ENCODE measurements at places on chromosomes 5 and 9.

- no peaks in the 10 kb centered on the region for H3K27me3 ChIP-seq
- peak overlapping the region; percentile 14 for H3K27ac ChIP-seq
- H3K36me3 ChIP-seq: no peaks in the 10 kb centered on the region
- H3K4me3 ChIP-seq: no peak overlapping the region
- no peaks in the 10 kb centered on the region for H3K4me1 ChIP-seq
Measured at GRCh38 chr9:111413996-111414395, 70.2 kb downstream of the ECPAS start.

DNA sequence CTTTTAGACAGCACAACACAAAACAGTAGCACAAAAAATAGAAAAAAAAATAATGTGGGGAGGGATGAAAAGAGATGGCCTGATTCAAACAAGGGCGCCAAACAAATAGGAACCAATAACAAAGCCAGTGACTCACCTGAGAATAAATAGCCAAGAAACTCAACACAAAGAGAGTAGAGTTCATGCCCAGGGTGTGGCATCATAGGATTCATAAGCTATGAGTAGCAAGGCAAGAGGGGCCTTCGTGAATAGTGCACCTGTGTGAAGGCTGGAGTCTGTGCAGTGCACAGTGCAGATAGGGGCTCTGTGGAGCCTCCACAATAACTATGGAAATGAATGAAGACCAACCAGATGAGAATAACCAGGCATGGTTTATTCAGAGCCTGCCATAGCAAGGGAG is 541.7 kb downstream of the SPOCK1 start:
- no peak for DNase-seq
- H3K4me3 ChIP-seq: no peak overlapping the region

- no peak for DNase-seq
- H3K36me3 ChIP-seq: no peaks in the 10 kb centered on the region
- H3K27me3 ChIP-seq: no peaks in the 10 kb centered on the region
- H3K27ac ChIP-seq: no peak overlapping the region
- no peaks in the 10 kb centered on the region for H3K4me1 ChIP-seq
Measured at GRCh38 chr5:98041661-98042060, 731.8 kb upstream of the RGMB start.

DNA sequence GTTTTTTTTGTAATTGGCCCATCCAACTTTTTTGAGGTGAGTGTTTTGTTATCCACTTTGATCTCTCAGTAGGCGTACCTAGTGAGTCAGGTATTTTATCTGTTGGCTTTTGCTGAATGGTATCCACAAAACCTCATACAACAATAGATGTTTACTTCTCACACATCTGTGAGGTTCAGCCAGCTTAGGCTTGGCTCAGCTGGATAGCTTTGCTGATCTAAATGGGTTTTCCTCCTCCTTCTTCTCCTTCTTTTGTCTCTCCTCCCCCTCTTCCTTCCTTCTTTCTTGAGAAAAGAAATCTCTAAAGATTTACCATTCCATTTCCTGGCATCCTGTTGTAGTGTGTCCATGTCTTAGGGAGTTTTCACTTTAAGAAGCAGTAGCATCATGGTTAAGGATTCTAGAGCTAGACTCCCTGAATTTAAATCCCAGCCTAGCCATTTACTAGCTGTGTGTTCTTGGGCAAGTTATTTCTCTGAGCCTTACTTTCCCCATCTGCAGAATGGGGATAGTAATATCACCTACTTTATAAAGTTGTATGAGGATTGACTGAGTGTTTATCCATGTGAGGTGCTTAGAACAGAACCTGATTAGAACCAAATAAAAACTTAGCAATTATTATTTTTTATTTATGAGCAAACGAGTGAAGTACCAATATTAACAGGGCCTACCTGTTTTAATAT is 126.3 kb downstream of the ARHGAP26 start:
- no peak overlapping the region for H3K4me3 ChIP-seq
- H3K27me3 ChIP-seq: no peaks in the 10 kb centered on the region
- no peak overlapping the region for H3K27ac ChIP-seq
- H3K4me1 ChIP-seq: no peaks in the 10 kb centered on the region
- no peaks in the 10 kb centered on the region for H3K36me3 ChIP-seq

- H3K36me3 ChIP-seq: no peaks in the 10 kb centered on the region
- no peak within 1 kb of the TSS for H3K27ac ChIP-seq
- peaks cover 12% of the 10 kb centered on the region for H3K27me3 ChIP-seq
- peak within 1 kb of the TSS; percentile 62 for H3K4me3 ChIP-seq
- DNase-seq: no peak
Measured at GRCh38 chr5:122311961-122312590, at the start of gene SNCAIP. SNCAIP (plus strand) TSS chr5:122312237; CDS start chr5:122391135, 78,898 bp downstream.

DNA sequence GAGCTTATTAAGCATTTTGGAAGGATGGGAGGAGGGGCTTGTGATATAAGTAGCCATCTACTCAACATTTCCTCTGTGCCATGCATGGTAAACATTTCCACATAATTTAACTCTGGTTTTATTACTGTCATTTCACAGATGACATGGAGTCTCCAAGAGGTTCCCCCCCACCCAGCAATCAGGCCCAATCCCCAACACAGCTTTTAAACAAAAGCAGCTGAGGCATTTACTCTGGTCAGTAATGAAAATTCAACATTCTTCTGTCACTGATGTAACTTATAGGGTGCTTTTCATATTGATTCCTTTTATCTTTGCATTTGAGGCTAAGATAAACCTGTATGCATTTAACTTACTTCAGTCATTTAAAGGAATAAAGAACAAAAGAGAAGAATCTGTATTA is 128.1 kb downstream of the COL23A1 start:
- no peak overlapping the region for H3K27ac ChIP-seq
- DNase-seq: no peak
- H3K36me3 ChIP-seq: no peaks in the 10 kb centered on the region
- H3K4me1 ChIP-seq: peaks cover 3% of the 10 kb centered on the region
- no peaks in the 10 kb centered on the region for H3K27me3 ChIP-seq
- H3K4me3 ChIP-seq: no peak overlapping the region

- no peak overlapping the region for H3K4me3 ChIP-seq
- H3K27ac ChIP-seq: peak overlapping the region; percentile 20
- H3K27me3 ChIP-seq: no peaks in the 10 kb centered on the region
Measured at GRCh38 chr5:67878933-67879332, 336.6 kb upstream of the PIK3R1 start.

DNA sequence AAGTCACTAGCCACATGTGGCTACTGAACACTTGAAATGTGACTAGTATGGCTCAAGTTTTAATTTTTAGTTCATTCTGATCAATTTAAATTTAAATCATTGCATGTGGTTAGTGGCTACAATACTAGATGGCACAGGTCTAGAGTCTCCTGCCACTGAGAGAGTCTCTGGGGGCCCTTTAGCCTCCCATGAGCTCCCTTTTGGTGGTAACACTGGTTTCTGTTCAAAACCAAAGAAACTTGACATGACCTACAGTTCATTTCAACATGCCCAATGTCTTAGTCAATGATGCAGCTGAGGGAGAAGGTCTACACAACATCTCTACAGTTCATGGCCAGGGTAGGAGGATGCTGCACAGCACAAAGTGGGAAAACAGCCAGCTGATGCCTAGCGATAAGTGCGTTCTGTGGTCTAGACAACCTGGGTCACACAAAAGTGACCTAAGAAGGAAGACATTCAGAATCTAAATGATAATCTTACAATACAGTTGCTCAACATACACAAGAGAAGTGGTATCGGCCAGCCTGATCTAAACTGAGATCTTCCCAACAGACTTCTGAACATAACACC is 121.0 kb downstream of the AUH start:
- DNase-seq: no peak
- H3K27ac ChIP-seq: no peak overlapping the region
- H3K4me1 ChIP-seq: peaks cover 21% of the 10 kb centered on the region

DNA sequence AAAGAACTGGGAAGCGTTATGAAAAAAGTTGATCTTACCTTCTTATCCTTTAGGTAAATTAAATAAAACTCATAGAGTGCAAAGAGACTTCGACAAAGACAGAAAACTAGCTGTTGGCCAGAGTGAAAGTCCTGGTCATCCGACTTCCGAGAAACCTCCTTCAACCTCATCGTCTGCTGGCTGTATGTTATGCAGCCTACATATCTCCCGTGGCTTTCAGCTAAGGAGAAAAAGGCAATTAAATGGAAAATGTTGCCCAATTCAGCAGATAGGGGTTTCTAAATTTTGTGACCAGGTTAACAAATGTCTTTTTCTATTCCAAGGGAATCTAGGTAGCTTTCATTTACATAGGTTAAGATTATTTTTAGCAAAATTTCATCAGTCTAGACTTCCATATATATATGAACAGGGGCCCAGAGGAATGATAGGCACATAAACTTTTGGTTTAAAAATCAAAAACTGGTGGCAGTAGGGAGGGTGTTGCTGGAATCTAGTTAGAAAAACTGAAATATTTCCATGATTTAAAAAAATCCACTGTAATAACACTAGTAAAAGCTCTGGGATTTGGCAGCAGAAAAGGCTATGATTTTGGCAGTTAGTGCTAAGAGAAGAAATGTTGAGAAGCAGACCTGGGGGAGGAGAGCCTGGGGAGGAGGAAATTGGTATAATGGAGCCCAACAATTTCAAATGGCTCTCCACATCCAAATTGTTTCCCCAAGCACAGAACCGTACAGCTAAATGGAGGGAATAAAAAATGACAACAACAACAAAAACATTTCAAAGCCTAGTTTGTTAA is 32.1 kb downstream of the RAI14 start:
- no peaks in the 10 kb centered on the region for H3K4me1 ChIP-seq
- no peak overlapping the region for H3K4me3 ChIP-seq
- DNase-seq: no peak
- no peaks in the 10 kb centered on the region for H3K36me3 ChIP-seq

GRCh38 chr5:144429405-144429804 is 258.7 kb downstream of the KCTD16 start:
- H3K36me3 ChIP-seq: no peaks in the 10 kb centered on the region
- no peak overlapping the region for H3K4me3 ChIP-seq
- H3K27me3 ChIP-seq: no peaks in the 10 kb centered on the region
- no peak for DNase-seq
- H3K27ac ChIP-seq: no peak overlapping the region

DNA sequence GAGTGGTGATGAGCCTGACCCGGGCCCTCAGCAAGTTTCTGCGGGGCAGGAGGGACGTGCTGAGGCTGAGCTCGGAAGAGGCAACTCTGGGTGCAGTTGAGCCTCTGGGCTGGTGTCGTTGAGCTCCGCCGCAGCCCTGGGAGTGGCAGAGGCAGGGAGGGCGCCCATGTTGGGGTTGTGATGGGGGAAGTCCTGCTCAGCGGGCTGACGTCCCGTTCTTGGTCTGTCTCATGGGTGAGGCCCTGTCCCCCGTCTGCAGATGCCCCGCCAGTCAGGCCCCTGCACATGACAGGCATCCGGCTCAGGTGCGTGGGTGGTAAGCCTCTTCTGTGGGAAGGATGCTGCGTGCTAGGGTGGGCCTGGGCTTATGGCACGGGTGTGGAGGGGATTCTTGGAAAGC is 64.3 kb downstream of the RXRA start:
- no peaks in the 10 kb centered on the region for H3K27me3 ChIP-seq
- H3K27ac ChIP-seq: no peak overlapping the region
- no peaks in the 10 kb centered on the region for H3K36me3 ChIP-seq
- H3K4me3 ChIP-seq: no peak overlapping the region
- no peak for DNase-seq

- H3K27ac ChIP-seq: no peak overlapping the region
- no peak for DNase-seq
- no peaks in the 10 kb centered on the region for H3K27me3 ChIP-seq
- no peaks in the 10 kb centered on the region for H3K36me3 ChIP-seq
- H3K4me1 ChIP-seq: peaks cover 12% of the 10 kb centered on the region
Measured at GRCh38 chr5:127667926-127668325, 19.0 kb downstream of the CTXN3 start.

DNA sequence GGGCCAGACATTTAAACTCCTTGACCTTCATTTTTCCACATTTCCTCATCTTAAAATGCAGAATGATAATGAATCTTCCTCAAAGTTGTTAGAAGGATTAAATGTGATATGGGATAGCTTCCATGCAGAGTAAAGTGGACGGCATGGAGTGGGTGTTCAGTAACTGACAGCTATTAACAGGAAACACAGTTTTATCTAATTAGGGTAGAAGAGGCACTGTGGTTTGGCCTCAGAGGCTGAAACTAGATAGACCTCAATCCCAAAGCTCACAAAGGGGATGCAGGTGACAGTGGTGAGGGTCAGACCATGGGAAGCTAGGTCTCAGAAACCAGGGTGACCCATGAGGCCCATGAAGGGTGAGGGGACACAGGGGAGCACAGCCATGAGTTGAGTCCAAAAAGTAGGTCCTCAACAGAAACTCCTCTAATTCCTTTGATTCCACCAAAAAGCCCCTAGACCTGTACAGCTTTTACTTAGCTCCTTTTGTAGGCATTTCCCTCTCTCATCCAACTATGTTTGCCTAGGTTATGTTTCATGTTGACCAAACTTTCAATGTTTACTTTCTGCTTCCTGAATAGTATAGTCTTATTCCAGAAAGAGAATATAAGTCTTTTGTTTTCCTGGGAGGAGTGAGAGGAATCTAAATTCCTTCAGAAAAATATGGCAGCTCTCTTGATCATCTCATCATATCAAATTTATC is 27.9 kb upstream of the GLDC start:
- no peaks in the 10 kb centered on the region for H3K27me3 ChIP-seq
- no peaks in the 10 kb centered on the region for H3K4me1 ChIP-seq
- no peak for DNase-seq
- H3K4me3 ChIP-seq: no peak overlapping the region
- H3K27ac ChIP-seq: no peak overlapping the region

DNA sequence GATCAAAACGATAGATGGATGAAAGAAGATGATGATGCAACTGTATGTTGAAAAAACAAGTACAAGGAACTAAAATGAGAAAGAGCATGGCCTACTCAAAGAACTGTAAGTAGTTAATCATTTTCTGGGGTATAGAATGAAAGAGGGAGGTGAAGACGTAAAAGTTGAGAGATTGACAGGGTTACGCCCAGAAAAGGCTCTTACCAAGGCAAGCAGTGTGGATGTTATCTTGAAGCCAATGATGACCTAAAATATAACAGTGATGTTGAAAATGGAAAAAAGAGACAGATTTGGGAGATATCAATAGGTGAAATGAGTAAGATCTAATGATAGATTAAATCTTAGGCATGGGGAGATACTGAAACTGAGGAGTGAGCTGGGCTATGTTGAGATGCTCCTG is 80.4 kb upstream of the GNAQ start:
- H3K36me3 ChIP-seq: no peaks in the 10 kb centered on the region
- no peak for DNase-seq
- no peaks in the 10 kb centered on the region for H3K4me1 ChIP-seq
- no peak overlapping the region for H3K4me3 ChIP-seq

GRCh38 chr5:30040488-30041118 is 1152.9 kb upstream of the CDH6 start:
- H3K27ac ChIP-seq: no peak overlapping the region
- no peaks in the 10 kb centered on the region for H3K4me1 ChIP-seq
- H3K4me3 ChIP-seq: no peak overlapping the region
